ENCODE measurements at places on chromosomes 3 and 15. TPM values are rescaled to one million over a fixed set of nuclear protein-coding genes. Genes with fewer than 3 reads are reported as not detected.

- DNase-seq, result peak; percentile 10
These were observed 463.3 kb downstream of the MAGI1 start for GRCh38 chr3:65575376-65575840.

- DNase-seq, result no peak
These were observed 141.1 kb downstream of the DOCK3 start for GRCh38 chr3:50815844-50816243.

GRCh38 chr15:69491038-69491505, 38.5 kb downstream of the RPLP1 start:
- peak; percentile 89 for DNase-seq

The C2CD4A gene
- total RNA-seq, result not detected

GRCh38 chr3:12148183-12148940, 10.3 kb downstream of the TIMP4 start:
- DNase-seq, result no peak

DNA sequence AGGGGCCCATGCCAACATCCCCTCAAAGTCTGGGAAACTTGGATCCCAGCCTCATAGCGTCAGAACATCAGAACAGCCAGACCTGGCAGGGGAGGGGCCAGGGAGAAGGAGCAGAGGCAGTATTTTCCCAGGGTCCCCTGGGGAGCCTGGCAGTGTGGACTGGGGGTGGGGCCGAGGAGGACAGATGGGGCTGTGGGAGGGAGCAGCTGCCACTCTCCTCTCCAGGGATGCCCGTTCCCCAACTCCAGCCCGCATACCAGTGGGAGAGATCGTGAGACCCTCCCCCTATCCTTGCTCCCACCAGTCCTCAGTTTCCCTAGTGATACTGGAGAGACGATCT, 6.5 kb upstream of the DNAJB8 start:
- no peak for DNase-seq

DNA sequence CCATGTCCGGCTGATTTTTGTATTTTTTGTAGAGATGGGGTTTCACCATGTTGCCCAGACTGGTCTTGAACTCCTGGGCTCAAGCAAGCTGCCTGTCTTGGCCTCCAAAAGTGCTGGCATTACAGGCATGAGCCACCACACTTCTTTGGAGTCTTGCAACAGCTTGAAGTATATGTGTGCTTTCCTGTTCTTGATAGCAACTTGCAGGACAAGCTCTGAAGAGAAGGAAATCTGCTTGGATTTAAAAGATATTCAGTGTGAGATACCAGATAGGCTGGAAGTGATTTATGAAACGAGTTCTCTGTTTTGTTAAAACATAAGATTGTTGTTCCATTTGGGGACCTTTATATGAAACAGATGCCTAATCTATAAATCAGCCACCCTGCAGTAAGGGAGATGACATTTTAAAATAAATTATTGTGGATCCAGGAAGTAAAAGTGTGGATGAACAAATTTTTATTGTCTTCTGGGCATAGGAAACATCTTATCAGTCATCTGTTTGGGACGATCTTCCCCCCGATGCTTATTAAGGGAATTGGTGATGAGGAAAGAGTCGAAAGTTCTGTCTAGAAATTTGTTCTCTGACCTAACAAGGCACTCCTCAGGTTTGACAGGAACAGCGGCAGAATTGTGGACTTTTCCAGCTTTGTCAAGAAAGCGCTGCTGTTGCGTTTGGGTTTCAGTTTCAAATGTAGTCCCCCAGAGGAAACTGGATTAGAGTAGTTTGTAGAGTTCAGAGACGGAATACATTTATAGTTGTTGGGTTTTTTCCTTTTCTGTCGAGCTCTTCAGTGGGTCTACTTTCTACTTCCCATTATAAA, 53.7 kb upstream of the MAGI1 start:
- DNase-seq, result no peak

The DPPA4 gene
- total RNA-seq, result 0.10 TPM

The ZPLD1 gene
- not detected for total RNA-seq

GRCh38 chr3:15831927-15832326, 34.1 kb upstream of the ANKRD28 start:
- no peak for DNase-seq

- no peak for DNase-seq
These were observed 354.2 kb upstream of the BCHE start for GRCh38 chr3:166191411-166191810.

The STAC gene
- total RNA-seq, result 3.7 TPM

DNA sequence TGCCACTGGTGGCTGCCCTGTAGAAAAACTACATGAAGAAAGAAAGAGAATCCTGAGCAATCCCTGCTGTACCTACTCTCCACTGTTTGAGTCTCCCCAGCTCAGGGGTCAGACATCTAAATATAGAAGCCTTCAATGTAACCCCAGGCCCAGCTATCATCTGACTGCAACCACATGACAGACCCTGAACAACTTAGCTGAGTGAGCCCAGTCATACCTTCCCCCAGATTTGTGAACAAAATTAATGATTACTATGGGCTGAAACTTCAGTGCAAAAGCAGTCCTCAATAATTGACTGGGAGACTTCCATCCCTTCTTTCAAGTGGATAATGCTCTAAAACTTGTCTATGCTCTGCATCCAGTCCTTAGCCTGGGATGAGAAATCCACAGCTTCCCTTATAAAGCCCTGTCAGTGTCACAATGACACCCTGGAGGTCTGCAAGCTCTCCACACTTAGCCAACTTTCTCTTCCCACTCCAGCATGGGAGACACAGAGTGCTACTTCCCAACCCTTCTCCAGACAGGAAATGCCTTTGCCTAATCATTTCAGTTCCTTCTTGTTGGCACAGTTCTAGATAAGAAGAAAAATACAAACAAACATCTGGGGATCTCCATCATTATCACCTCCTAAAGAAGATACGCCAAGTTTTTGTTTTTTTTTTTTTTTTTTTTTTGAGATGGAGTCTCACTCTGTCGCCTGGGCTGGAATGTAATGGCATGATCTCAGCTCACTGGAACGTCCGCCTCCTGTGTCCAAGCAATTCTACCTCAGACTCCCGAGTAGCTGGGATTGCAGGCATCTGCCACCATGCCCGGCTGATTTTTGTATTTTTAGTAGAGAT, 198.5 kb upstream of the GADL1 start:
- no peak for DNase-seq

GRCh38 chr3:122572940-122573412, 4.5 kb upstream of the PARP15 start:
- DNase-seq, result peak; percentile 60

The CLDN18 gene
- total RNA-seq, result not detected

The KCNAB1 gene
- 0.96 TPM for total RNA-seq

GRCh38 chr15:90751300-90751825, 34.2 kb downstream of the BLM start:
- DNase-seq, result no peak

The GOLGA8J gene
- not detected for total RNA-seq

DNA sequence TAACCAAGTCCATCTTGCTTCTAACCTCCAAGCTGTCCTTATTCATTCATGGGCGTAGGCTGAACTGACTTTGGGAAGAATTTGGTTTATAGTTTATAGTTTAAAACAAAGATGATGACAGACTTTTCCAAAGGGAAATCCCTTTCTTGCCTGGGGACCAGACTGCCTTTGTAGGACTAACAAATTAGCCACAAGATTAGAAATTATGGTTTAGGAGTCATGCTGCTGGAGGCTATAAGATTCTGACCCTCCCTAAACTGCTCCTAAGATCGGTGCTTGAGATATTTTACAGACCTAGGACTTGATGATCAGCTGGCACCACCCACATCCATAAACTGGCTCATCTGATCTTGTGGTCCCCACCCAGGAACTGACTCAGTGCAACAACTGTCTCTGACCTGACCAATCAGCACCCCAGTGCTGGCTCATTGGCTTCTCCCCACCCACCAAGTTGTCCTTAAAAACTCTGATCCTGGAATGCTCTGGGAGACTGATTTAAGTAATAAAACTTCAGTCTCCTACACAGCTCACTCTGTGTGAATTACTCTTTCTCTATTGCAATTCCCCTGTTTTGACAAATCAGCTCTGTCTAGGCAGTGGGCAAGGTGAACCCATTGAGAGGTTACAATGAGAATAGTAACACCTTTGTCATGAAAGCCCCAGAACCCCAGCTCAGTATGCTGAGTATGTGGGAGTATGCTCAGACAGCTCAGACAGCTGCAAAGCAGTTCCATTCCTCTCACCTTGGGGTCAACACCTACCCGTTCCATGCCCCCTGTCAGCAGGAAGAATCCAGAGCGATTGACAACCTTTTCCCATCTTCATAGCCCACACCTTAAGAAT, 51.6 kb upstream of the C15orf39 start:
- peak; percentile 100 for DNase-seq

DNA sequence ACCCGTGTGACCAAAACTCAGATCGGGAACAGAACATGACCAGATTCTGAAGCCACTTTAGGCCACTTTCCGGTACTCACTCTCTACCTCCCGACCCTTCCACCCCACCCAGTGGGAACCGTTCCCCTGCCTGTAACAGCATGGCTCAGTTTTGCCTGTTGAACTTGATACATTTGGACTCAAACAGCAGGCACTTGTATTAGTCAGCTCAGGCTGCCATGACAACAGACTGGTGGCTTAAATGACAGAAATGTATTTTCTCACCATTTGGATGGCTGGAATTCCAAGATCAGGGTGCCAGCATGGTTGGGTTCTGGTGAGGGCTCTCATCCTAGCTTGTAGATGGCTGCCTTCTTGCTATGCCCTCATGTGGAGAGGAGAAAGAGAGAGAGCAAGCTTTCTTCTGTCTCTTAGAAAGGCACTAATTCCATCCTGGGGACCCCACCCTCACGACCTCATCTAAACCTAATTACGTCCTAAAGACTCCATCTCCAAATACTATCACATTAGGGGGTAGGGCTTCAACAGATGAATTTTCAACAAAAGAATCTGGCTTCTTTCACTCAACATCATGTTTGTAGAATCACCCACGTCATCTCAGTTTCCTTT, 9.3 kb upstream of the SSUH2 start:
- DNase-seq, result peak; percentile 14

DNA sequence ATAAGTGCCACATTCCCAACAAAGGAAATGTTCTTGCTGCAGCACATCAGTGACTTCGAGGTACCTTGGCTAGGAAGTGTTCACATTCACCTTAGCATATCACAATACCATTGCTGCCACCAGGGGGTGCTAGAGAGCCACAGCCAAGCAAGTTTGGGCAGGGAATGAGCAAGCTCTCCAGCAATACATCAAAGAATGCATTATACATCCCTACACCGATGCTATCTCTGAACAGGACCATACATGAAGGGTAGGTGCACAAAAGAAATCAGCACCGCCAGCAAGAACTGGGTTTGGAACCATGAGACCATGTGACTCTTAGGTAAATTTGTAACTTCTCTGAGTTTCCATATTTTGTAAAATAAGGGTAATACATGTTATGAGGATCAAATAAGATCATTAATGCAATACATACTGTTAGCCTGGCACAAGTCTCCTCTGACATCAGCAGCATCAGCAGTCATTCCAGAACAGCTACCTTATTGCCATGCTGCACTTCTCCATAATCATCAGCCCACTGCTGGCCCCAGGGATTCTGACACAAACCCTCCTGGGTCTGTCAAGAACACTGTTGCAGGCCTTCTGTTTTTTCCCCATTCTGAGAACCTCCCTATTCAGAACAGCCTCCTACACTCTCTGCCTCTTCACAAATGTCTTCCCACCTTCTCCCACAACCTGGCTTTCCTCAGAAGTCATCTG, 37.5 kb downstream of the RYK start:
- peak; percentile 70 for DNase-seq

The DNASE1L3 gene
- total RNA-seq, result not detected

DNA sequence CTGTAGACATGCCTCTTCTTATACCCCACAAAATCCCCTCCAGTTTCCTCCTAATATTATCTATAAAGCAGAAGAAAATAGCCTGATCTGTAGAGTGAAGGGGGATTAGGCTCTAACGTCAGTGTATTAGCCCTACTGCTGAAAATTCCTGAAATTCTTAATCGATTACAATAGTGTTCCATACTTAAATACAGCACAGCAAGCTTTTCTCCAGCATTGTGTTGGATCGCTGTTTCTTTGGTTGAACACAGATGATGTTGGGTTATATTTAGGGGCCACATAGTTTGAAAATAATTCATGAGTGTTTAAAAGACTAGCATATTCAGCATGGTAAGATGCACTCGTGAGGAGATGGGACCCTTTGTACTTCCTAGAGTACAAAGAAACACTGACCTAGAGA, 52.5 kb downstream of the PIAS1 start:
- no peak for DNase-seq

DNA sequence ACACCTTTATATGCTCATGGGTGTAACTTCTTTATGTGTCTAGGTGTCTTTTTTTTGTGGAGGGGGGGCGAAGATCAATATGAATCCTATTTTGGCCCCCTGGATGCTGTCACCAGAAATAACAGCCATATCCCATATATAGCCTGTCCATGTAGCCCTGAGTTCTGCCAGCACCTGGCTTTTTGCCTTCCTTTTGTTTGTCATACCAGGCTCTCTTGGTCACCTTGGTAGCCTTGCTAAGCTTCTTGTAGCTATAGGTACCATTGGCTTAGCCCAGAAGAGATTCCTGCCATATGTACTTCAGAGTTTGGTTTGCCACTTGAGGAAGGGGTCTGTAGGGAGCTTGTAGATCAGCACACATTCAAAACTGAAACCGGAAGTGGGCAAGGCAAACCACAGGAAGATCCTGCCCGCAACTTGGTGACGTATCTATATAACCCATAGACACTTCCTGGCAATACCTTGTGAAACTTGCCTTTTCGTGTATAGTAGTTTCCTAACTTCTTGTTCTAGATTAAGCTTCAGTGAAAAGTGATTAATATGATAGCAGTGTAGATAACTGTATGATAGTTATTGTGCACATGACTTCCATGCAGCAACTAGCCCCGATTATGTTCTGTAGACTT, 11.9 kb downstream of the RASA2 start:
- peak; percentile 32 for DNase-seq

DNA sequence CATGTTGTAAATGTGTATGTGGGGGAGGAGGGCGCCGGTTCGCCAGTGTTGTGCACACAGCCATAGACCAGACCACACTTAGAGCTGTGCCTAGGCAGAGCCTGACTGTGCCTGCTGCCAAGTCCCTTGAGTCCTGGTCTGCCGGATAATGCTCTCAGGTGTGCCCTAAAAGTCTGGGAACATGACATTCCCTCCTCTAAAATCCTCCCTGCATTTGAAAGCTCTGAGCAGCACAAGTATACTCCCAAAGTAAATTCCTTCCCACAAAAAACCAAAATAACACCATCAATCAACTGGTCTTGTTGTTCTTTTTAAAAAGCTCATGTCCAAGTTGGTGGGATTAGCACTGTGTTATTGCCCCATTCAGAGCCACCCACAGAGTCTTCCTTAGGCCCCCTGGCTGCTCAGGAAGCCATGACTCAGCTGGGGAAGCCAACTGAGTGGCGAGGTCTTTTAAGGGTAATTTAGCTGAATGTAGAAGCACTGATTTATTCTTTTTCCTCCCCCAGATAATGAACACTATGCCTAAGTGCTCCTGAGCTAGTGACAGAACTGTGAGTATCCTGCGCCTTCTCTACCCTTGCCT, 147.8 kb upstream of the MCTP2 start:
- peak; percentile 94 for DNase-seq

- DNase-seq, result no peak
These were observed 53.7 kb upstream of the CSTA start for GRCh38 chr3:122271246-122271898.

The CLDN16 gene
- total RNA-seq, result not detected

DNA sequence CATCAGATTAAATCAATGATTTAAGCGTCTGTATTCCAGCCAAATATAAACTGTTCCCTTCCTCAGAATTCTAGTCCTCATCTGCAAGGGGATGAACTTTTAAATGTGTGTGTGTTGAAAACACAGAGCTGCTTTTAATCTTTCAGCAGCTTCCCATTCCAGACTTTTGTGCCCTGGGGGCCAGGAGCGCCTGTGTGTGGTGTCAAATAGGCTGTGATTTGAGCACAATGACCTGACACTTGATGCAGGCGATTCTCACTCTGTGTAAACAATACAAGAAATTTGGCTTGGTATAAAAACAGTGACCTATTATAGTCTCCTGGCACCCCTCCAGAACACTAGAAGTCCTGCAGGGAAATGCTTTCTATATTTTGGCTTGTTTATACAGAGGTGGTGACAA, 274.6 kb upstream of the ROPN1 start:
- peak; percentile 73 for DNase-seq

Data from RPMI7951 (cell line).